ENCODE measurements at places on chromosomes 4 and X.

DNA sequence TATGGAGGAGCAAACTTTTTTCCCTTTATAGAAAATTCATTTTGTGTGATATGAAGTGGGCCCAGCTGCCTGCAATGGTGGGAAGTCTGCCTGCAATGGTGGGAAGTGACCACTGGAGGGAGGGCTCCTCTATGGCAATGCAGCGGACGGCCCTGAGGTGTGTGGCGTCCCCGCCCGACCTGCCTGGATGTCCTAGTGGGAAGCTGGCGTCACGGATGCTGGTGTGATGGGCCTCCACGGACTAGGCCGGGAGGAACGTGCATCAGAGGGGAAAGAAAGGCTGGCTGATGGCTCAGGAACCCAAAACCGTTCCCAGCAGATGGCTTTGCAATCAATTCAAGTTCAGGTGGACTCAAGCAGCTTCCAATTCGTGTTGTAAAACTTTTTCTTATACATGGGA is 177.9 kb downstream of the AFAP1 start:
- DNase-seq = peak; percentile 66

DNA sequence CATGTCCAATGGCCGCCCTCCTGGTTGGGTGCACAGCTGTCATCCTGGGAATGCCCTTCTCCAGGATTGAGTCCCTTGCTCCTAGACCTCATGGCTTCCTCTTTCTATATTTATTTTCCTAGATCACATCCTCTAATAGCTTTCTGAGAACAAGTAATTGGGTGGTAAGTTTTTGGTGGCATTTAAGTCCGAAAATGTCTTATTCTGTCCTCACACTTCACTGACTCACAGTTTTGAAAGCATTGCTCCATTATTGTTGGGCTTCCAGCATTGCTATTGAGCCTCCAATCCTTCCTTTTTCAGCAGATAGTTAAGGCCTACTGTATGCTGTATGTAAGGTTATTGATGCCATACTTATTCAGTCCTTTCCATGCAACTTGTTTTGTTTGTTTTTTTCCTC is 25.9 kb downstream of the PGM2 start:
- DNase-seq = no peak

- no peak for DNase-seq
Observed at GRCh38 chr4:73698217-73698616, 42.2 kb upstream of the CXCL8 start.

GRCh38 chr4:169032194-169032593 is 22.1 kb upstream of the CBR4 start:
- DNase-seq = no peak

DNA sequence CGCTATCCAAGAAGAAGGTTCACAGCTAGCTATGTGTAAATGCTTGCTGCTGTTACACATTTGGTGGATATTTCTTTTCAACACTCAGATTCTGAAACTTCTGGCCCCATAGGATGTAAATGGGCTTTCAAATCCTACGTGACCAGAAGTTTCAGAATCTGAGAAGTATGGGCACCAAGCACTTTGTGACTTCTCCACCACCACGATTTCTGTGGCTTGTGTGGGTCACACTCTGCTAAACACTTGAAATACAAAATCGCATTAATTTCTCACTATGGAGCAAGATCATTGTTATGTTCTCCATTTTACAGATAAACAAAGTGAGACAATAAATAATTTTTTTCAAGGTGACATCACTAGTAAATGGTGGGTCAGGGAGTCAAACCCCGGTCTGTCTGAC is 259.4 kb upstream of the JADE1 start:
- no peak for DNase-seq

DNA sequence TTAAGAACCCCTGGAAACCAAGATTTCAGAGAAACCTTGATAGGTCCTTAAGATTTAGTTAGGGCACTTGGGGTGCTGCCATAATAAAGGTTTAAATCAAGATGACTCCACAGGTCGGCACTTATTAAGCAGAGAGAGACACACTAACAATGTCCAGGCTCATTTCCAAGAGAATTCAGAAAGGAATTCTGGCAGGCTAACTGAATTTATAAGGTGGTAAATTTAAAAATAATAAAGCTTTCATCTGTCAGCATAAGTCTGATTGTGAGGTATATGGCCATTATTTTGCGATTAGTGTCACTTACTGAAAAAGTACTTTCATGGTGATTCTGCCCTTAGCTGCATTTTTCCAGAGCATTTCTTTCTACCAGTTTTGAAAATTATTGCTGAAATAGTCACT is 472.7 kb downstream of the ARAP2 start:
- no peak for DNase-seq

GRCh38 chr4:1751919-1752283 is 30.6 kb downstream of the TACC3 start:
- no peak for DNase-seq

GRCh38 chr4:10809905-10810304 is 125.3 kb upstream of the CLNK start:
- DNase-seq = no peak
